ENCODE measurements at places on chromosomes 3 and 15. TPM values are rescaled to one million over a fixed set of nuclear protein-coding genes. Genes with fewer than 3 reads are reported as not detected.

DPP8 gene
- 33.8 TPM for total RNA-seq

EBLN2 gene
- total RNA-seq: 4.7 TPM

TM4SF18 gene
- total RNA-seq: not detected

TMCO5A gene
- not detected for total RNA-seq

TRPM1 gene
- total RNA-seq: not detected

PRSS50 gene
- not detected for total RNA-seq

P2RY1 gene
- total RNA-seq: 0.16 TPM

ASB7 gene
- total RNA-seq: 16.0 TPM

CKMT1B gene
- total RNA-seq: not detected

ASB14 gene
- total RNA-seq: not detected

SEC22A gene
- 19.3 TPM for total RNA-seq

KNL1 gene
- total RNA-seq: 19.2 TPM

PAQR5 gene
- not detected for total RNA-seq

TNNC1 gene
- 2.2 TPM for total RNA-seq

PLXND1 gene
- 15.2 TPM for total RNA-seq

FETUB gene
- total RNA-seq: not detected

DPPA2 gene
- total RNA-seq: not detected

AHSG gene
- total RNA-seq: not detected

GPR87 gene
- 1.2 TPM for total RNA-seq

CIP2A gene
- total RNA-seq: 42.6 TPM

LRRC49 gene
- 0.62 TPM for total RNA-seq

DISP2 gene
- total RNA-seq: 0.18 TPM

HYAL3 gene
- total RNA-seq: 7.7 TPM

CCR5 gene
- total RNA-seq: 2.6 TPM

LSAMP gene
- total RNA-seq: not detected

ZNF662 gene
- 1.1 TPM for total RNA-seq

IGSF11 gene
- total RNA-seq: not detected

CACNA2D3 gene
- not detected for total RNA-seq

ALDH1L1 gene
- total RNA-seq: not detected

ZNF80 gene
- total RNA-seq: 2.3 TPM

NMNAT3 gene
- total RNA-seq: 2.1 TPM

RLBP1 gene
- not detected for total RNA-seq

ANKRD63 gene
- not detected for total RNA-seq

GLCE gene
- total RNA-seq: 5.4 TPM
